ENCODE measurements at places on chromosomes 2 and 18.

GRCh38 chr18:6434987-6435709, 20.4 kb upstream of the L3MBTL4 start:
- DNase-seq = no peak

- peak; percentile 52 for DNase-seq
These were observed 47.5 kb downstream of the ZFP36L2 start for GRCh38 chr2:43178602-43179542.

- DNase-seq = no peak
These were observed 550.3 kb upstream of the TNP1 start for GRCh38 chr2:217409949-217410680.

- no peak for DNase-seq
These were observed 19.3 kb downstream of the CXCR2 start for GRCh38 chr2:218145124-218145523.

GRCh38 chr2:179049203-179049545, 763 bp downstream of the CCDC141 start:
- peak; percentile 8 for DNase-seq

DNA sequence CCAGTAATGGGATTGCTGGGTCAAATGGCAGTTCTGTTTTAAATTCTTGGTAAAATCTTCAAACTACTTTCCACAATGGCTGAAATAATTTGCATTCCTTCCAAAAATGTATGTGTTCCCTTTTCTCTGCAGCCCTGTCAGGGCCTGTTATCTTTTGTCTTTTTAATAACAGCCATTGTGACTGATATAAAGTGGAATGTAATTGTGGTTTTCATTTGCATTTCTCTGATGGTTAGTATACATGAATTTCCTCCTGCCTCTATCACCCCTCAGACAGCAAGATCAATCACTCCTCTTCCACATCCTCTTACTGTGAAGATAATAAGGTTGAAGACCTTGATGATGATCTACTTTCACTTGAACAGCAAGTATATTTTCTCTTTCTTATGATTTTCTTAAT, 304.8 kb upstream of the FSIP2 start:
- DNase-seq = no peak

GRCh38 chr18:79580498-79581171, 99.0 kb upstream of the CTDP1 start:
- no peak for DNase-seq

- DNase-seq = no peak
These were observed 48.1 kb downstream of the GALNT3 start for GRCh38 chr2:165745916-165746315.

DNA sequence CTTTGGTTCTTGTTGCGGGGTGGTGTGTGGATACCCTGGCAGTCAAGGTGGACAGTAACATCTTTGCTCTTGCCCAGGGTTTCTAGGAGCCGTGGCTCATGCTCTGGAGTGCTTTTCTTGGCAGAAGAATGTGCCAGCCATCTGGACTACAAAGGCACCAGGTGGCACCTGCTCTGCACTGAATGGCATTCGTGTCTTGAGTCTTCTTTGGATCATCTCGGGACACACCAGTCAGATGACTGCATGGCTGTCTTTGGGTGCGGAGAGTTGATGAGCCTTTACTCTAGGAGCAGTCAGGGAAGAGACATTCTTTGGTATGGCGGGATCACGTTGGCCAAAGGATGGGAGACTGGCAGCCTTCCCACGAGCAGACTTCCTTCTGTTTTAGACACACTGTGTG, 104.1 kb upstream of the SEC11C start:
- no peak for DNase-seq

- DNase-seq = no peak
These were observed 1.7 kb upstream of the TMEM185B start for GRCh38 chr2:120224735-120225548.

- peak; percentile 84 for DNase-seq
These were observed at the start of gene RETREG2 for GRCh38 chr2:219177552-219178376. Gene RETREG2 (plus strand): TSS chr2:219178275. CDS start chr2:219178353, 78 bp downstream.

GRCh38 chr2:96431319-96431718, 73.8 kb downstream of the NEURL3 start:
- no peak for DNase-seq

- DNase-seq = no peak
These were observed 1.4 kb downstream of the KRCC1 start for GRCh38 chr2:88053934-88054781.

DNA sequence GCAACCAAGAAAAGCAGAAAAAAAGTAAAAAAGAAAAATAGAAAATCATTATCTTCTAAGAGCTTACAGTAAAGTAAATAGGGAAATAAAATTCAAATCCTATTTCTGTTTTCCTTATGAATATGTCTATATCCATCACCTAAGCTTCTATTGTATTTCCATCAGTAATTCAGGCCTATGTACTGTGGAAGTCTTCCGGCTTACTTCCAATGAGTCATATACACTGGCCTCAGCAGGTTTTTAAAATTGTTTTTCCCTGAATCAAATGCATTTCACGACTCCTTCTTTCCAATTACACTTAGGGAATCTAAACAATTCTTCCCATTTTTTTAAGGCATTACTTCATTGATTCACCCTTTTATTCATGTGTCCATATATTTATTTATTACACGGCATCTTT, 164.7 kb downstream of the CCDC102B start:
- DNase-seq = no peak

DNA sequence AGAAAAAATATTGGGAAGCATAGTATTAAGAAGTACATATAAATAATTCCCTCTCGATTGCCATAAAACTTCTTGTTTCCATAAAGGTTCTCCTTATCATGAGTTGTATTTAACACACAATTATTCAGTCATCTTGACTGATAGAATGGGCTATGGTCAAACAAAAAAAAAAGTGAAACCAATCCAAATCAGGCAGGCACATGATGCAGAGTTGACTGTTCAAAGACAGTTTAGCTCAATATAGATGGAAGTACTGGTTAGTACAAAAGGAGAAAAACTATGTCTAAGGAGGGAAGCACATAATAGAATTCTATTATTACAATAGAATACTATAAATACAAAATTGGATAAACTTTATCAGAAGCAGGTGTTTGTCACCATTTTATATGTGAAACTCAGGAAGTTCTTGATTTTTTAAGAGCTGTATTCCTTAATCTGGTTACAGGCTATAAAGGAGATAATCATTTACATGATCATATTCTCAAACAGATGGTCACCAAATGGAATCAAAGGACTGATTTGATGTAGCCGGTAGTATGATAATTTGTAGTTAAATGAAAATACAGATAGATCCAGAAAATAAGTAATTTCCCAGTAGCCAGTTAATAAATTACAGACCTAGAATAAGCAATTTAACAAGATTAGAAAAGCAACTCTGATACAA, 18.2 kb upstream of the CALCRL start:
- DNase-seq = no peak

- DNase-seq = no peak
These were observed 29.1 kb downstream of the KLHL29 start for GRCh38 chr2:23414106-23414505.

- no peak for DNase-seq
These were observed 27.5 kb downstream of the INSIG2 start for GRCh38 chr2:118115761-118116160.

- no peak for DNase-seq
These were observed 19.6 kb upstream of the SATB2 start for GRCh38 chr2:199477277-199477834.

DNA sequence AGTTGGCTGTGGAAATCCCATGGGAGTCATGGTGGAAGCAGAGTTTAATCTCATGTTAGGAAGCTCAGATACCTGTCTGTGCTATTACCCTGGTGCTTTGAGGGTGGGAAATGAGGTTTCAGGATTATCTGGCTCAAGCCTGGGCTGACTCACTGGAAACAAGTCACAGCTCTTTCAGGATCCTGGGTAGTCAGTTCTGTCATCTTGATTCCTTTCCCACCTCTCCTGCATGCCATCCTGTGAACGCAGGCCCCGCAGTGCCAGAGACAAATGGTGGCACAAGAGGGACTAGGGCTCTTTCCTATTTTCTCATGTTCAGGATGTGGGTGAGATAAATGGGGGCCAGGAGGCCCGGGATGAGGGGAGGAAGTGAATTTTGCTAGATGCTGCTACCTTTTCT, 3.7 kb upstream of the FAM136A start:
- no peak for DNase-seq

DNA sequence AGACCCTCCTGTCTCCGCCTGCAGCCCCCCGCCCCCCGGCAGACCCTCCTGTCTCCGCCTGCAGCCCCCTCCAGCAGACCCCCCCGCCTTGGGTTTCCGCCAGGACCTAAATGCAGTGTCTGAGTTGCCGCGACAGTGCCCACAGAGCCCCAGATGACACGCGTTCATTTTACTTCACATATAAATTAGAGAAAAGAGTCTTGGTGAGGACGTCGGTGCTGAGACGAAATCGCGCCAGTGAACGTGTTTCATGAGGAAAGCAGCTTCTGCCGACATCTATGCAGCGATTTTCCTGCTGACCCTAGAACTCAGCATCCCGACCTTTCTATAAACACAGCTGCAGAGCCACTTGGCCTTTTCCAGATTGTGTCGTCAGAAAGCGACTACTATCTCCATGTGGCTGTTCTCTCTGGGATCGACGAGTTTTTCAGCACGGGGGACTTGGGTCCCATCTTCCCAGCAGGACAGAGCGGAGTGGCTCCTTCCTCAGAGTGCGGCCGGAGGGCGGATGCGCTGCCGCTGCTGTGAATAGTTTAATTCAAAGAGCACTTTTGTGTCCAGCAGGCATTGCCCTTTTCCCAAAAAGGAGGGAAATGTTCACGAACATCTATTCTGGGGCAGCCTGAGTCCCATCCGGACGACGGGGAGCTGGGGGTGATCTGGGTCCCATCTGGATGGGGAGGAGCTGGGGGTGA, 136.7 kb downstream of the NFATC1 start:
- DNase-seq = no peak

- DNase-seq = no peak
These were observed 72.5 kb downstream of the ARL6IP6 start for GRCh38 chr2:152790883-152791282.

GRCh38 chr2:54595999-54596902, 127.2 kb upstream of the EML6 start:
- DNase-seq = no peak

- no peak for DNase-seq
These were observed 31.3 kb upstream of the BIN1 start for GRCh38 chr2:127138281-127138680.

DNA sequence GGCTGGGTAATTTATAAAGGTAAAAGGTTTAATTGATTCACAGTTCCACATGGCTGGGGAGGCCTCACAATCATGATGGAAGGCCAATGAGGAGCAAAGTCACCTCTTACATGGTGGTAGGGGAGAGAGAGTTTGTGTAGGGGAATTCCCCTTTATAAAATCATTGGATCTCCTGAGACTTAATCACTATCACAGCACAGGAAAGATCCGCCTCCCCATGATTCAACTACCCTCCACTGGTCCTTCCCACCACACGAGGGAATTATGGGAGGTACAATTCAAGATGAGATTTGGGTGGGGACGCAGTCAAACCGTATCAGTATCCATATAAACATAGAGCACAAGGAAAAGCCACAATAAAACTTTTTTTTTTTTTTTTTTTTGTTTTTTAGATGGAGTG, 172.6 kb upstream of the PIEZO2 start:
- no peak for DNase-seq

GRCh38 chr18:35515460-35516130, 17.8 kb upstream of the INO80C start:
- DNase-seq = no peak

GRCh38 chr2:165593081-165593480, 123.6 kb downstream of the CSRNP3 start:
- DNase-seq = no peak

GRCh38 chr18:64275593-64276300, 126.9 kb upstream of the LINC00305 start:
- DNase-seq = no peak

DNA sequence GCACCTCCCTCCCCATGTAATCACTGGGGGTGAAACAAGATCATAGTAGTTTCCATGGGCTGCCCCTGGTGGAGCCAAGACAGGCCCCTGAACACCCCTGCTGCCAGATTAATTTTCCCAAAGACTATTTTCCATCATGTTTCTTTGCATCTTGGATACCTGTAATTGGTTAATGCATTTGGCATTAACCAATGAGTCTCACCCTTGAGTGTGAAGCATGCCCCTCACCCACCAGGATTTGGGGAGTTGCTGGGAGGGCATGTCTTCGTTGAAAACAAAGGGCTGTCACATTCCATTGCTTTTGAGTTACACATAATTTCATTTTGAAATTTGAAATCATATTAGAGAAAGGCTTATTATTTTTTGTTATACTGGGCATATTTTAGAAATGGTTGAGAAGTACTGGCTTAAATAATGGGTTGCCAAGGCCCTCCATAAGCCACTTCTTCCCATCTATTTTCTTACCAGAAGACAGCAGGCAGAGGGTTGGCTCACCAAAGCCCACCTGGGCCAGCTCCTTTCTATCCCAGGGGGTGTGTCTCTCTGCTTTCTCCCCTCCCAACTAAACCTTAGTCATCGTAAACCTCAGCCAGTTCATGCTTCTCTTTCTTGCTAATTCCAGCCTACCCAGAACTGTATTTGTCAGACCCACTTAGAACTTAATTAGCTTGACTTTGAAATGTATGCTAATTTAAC, 51.8 kb downstream of the ATIC start:
- no peak for DNase-seq

GRCh38 chr18:55488473-55488872, 99.5 kb downstream of the TCF4 start:
- no peak for DNase-seq

DNA sequence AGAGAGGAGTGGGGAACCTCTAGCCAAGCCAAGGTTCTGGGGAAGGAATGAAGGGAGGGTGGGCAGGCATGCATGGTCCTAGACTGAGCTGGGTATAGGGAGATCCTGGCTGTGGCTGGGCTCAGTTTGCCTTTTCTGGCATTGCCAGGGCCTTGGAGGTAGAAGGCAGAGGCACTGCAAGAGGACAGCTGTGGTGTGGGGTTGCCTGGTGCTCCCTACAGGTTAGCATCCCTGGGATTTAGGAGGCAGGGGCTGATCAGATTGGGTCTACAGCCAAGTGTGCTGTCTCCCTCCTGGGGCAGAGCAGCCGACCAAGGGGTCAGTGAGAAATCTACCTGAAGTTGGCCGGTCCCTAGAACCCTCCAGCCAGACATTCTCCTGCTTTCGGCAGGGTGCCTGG, 15.9 kb downstream of the ABCG8 start:
- DNase-seq = no peak

DNA sequence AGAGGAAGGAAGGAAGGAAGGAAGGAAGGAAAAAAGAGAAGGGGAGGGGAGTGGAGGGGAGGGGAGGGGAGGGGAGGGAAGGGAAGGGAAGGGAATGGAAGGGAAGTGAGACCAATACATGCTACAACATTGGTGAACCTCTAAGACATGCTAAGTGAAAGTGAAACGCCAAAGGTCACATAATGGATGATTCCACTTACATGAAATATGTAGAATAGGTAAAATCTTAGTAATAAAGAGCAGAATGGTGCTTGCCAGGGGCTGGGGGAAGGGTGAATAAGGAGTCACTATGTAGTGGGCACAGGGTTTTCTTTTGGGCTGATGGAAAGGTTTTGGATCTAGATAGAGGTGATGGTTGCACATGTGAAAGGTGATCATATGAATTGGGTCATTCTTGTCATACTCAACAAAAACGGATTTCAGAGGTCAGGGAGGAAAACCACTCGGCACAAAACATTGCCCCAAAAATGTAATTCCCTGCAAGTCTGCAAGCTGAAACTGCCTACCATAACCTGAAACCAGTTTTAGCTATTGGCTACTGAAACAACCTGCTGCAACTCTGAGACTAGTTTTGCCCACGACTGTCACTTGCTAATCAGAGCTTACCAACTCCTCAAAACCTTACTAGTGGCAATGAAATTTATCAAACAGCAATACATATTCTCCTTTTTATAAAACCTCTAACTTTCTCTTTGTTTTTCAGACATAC, 59.2 kb downstream of the CCDC141 start:
- peak; percentile 1 for DNase-seq

- DNase-seq = no peak
These were observed 74.6 kb upstream of the HDAC4 start for GRCh38 chr2:239475161-239476028.

All from activated T-cell treated with anti-CD3 and anti-CD28 coated beads, Interleukin-2, amount 50 U/mL, for 72 hours (primary cell).